ENCODE measurements at places on chromosomes 2 and 18.

GRCh38 chr2:169828141-169828811 is 1.0 kb downstream of the UBR3 start:
- no peak for DNase-seq

GRCh38 chr2:20224164-20224715 is 690 bp downstream of the SDC1 start:
- DNase-seq: no peak

DNA sequence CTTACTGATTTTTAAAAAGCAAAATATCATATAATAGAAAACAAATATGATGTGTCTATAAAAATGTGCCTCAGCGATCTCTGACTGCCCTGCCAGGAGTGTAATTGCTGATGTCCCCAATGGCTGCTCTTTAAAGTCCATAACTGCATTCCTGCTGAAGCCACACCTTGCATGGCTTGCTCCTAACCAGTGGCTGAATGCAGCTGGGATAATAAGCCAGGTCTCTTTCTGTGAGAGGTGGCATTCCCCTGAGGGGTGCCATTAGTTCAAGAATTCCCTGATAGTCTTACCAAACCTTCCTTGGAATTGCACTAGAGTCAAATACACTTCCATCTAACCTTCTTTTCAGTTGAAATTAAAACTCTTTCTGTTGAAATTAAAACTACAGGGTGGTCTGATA is 125.8 kb upstream of the ZNF804A start:
- DNase-seq: no peak

DNA sequence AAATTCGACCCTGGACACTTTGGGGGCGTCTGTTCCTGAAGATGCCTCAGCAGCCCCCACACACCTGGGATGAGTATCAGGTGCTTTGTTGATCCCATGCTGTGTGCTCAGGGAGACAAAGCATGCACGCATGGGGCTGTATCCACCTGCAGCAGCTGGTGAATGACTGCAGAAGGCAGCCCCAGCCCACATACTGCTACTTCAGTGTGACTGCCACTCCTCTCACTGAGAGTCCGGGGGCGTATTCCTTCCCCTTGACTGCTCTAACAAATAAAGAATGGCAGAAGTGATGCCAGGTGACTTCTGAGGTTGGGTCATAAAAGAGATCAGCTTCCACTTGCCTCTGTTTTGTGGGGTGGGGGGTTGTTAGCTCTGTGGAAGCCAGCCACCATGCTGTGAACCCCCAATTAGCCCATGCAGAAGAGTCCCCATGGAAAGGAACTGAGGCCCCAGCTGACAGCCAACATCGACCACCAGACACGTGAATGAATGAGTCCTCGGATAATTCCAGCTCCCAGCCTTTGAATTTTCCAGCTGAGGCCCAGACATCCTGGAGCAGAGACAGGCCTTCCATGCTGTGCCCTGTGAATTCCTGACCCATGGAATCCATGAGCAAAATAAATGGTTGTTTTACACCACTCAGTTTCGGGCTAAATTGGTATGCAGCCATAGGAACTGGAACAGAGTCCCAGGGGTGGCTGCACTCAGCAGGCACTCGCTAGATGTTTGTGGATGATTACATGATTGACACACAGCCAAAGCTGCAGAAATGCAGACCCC is 289.3 kb downstream of the CELF4 start:
- DNase-seq: no peak

DNA sequence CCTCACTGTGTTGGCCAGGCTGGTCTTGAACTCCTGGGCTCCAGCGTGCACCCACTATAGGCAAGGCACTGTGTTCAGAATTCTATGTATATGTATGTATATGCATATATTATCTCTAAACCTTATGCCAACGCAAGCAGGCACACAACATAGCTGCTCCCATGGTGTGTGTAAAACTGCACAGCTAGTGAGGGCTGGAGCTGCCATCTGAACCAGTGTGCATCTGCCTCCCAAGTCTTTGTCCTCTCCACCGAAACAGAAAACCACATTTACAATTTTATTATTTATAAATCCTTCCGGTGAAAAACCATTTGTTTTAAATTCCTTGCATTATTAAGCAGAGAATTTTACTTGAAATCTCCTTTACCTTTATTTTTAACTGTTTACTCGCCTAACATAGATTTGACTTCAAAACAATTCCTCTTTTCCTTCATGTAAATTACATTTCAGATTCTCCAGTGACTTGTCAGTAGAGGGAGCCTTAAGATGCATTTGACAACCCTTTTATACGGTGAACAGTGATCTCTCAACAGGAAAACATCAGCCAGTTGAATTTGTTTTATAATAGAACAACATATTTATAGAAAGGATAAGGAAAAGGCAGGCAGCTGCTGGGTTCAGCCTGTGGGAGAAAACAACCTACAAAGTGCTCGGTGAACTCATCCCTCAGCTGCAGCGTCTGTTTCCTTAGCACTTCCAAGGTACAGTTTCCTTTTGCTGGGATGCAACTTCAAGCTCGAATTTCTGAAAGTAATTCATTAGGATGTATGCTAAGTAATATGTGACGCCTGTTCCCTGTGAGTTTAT is 101.2 kb downstream of the MYT1L start:
- DNase-seq: no peak

- DNase-seq: no peak
These were observed 51.0 kb downstream of the FARSB start for GRCh38 chr2:222604749-222605515.

GRCh38 chr2:145221516-145221915 is 701.6 kb upstream of the ZEB2 start:
- no peak for DNase-seq

DNA sequence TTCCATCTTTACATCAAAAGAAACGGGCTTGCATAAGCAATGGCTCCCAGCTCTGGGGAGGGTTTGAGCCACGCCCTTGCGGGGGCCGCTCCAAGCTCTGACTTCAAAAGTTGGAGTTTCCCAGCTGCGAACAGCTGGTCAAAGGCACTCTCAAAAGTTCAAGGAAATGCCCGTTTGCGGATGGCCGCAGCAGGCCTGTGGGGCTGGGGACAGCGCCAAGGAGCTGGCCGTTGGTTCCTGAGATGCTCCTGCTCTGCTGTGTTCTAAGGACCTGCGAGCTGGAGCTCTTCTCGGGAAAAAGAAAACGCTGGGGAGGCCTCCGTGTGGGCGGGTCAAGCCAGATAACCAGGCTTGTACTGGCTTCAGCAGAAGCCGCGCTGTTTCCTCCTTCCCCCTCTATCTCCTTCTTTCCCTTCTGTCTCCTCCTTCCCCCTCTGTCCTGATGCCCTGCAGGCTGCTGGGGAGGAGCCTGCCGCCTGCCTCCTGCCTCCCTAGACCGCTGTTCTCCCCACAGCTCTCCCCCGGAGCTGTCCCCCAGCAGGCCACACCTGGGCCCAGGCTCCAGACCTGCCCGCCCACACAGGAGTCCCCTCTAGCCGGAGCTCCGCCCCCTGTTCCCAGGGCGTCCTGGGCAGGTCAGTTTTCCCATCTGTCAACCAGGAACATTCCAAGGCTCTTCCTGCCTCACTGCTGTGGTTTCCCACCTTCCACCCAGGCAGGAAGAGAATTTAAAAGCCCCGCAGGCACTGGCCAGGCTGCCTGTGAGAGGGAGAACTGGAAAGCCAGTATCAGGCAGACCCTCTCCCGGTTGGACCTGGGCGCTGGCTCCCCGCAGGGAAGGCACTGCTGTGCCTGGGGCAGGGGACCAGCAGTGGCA is 14.1 kb downstream of the KLF11 start:
- peak; percentile 85 for DNase-seq

GRCh38 chr18:6868033-6868432 is 138.5 kb downstream of the ARHGAP28 start:
- DNase-seq: no peak

- no peak for DNase-seq
These were observed 222.1 kb upstream of the SPRED2 start for GRCh38 chr2:65654496-65654895.

GRCh38 chr2:145638675-145639074 is 1118.8 kb upstream of the ZEB2 start:
- DNase-seq: no peak

GRCh38 chr2:10412380-10412779 is 35.7 kb downstream of the ODC1 start:
- DNase-seq: no peak

GRCh38 chr2:47459021-47459420 is 56.1 kb downstream of the MSH2 start:
- no peak for DNase-seq

GRCh38 chr2:184346338-184346862 is 251.9 kb upstream of the ZNF804A start:
- no peak for DNase-seq

DNA sequence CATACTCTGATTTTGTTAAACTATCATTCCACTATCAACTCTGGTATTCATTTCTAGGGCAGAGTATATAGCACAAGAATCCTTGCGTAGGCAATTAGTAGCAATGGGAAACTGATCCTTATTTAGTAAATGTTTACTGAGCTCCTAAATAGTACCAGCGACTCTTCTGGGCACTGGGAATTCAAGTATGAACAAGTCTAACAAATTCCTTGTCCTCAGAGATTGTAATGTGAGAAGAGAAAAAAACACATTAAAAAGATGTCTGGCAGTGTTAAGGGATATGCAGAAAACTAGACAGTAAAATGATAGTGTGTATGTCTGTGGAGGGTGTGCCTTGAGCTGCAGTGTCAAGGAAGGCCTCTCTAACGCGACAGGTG is 721 bp downstream of the METTL5 start:
- DNase-seq: no peak

DNA sequence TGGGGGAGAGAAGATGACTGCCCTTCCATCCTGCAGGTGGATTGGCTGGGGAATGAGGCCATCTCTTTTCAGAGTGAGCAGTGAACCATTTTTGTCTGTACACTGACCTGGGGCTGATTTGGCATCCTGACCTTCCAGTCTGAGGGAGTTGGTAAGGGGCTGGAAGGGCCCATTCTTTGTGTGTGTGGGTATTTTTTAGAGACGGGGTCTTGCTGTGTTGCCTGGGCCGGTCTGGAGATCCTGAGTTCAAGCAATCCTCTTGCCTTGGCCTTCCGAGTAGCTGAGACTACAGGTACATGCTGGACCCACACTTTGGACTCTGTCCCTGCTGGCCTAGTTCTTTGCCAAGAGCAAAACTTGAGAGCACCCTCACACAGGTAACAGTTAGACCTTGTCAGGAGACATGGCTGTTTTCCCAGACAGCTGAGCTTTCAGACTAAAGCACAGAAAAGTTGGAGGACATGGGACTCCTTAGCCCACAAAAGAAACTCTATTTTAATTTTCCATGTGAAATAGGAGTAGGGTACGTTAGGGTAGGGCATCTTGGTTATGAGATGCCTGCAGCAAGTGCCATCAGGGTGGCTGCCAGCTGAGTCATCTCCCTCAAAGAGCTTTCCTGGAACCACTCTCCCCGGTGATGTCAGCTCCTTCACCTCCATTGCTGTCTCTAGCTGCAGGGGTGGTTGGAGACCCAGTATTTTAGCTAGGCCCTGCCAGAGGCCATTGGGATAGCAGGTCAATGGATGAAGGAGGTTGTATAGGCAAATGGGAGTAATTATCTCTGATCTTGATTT is 60.7 kb downstream of the DGKD start:
- DNase-seq: no peak

GRCh38 chr18:74380916-74381315 is 65.3 kb downstream of the C18orf63 start:
- DNase-seq: peak; percentile 22

DNA sequence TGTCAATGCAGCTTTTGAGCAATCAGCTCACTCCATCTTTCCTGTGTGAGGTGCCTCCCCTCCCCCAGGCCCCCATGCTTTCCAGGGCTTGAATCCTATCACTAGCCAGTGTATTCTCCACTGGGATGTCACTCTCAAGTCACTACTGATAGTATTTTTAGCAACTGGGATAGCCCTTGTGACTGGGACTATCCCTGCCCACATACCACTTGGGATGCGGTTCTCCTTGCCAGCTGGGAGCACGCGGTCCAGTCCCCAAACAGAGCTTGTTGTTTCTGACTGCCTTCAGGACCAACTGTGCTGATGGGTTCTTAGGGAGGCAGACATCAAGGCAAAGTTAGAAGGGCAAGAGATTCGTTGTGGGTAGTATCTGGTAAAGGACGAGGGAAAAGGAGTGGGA is 134.9 kb downstream of the FAM161A start:
- no peak for DNase-seq
